ENCODE measurements at places on chromosomes 5 and 9.
A peak's percentile ranks its signal among the peaks of the same experiment; 100 is the strongest.

DNA sequence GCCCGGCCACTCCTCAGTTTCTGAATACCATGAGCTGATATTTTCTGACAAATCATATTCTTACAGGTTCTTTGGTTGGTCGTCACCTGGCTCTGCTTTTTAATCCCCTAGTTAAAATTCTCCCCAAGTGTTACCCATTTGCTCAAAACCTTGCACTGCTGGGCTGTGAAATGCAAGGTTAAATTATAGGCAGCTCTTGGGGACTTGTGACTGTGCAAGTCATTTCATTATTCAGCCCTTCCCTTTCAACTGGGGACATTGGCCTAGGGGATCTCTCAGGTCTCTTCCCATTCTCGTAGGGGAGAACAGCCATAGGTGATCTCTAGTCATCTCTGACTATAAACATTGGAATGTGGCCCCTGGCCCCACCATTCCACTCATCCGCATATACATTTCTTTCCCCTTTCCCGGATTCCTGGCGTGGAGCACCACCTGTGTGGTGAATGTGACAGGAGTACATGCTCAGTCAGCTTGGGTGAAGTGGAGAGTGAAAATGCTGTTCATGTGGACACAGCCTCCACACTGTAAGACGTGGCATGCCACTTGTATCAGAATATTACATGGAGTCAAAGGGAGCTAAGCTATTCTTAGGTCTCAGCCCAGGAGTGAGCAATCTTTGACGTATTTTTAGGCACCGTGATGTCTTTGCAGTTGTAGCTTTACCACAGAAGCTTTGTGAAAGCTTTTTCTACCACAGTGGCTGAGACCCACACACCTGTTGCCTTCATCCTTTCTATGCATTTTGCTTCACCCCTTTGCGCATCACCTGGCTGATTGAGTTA is 386.7 kb downstream of the KDM4C start:
- H3K27ac ChIP-seq: no peak overlapping the region
- peaks cover under 1% of the 10 kb centered on the region for H3K4me1 ChIP-seq
- H3K27me3 ChIP-seq: no peaks in the 10 kb centered on the region

DNA sequence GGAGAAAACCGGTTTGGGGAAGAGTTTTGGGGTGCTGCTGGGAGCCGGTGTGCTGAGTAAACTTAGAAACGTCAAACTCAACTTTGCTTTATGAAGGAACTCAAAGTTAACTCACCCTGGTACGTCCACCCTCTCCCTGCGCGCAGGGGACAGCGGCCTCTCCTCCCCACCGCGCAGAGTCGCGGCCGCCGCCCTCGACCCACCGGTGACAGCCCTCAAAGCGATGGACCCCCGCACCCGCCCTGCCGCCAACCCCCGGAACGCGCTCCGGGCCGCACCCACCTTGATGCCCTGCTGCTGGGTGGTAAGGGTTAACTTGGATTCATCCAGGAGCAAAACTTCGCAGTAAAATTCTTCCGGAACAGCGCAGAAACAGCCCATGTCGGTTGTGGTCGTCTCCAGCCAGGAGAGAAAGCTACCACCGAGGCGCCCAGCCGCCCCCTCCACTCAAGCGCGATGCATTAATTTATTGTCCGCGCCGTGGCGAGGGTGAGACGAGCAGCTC is 366 bp downstream of the EPB41L4A start:
- peak overlapping the region; percentile 74 for H3K27ac ChIP-seq
- H3K27me3 ChIP-seq: no peaks in the 10 kb centered on the region
- no peaks in the 10 kb centered on the region for H3K4me1 ChIP-seq
- DNase-seq: peak; percentile 25
- H3K36me3 ChIP-seq: no peaks in the 10 kb centered on the region

DNA sequence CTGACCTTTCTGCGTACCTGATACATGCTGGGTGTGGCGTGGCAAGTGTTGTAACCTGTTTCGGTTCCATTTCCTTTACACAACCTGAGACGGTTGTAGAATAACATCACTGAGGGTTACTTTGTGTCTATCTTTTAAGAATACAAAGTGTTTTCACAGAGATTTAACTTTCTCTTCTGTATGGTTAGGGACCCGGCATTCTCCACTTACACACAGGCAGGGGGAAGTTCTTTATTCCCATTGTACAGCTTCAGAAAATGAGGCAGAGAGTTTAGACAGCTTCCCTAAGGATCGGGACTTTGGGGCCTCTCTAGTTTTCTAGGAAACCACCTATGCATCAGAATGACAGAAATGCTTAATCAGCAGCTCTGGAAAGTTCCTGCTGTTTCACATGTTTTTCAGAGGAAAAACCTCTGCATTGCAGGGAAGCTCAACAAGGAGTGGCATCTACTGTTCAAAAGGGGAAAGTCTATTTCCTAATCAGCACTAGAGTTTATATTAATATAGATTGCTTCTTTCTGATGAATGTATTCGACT is 41.3 kb downstream of the CAST start:
- H3K27me3 ChIP-seq: no peaks in the 10 kb centered on the region
- peak; percentile 84 for DNase-seq
- H3K4me1 ChIP-seq: peaks cover 8% of the 10 kb centered on the region
- no peaks in the 10 kb centered on the region for H3K36me3 ChIP-seq

DNA sequence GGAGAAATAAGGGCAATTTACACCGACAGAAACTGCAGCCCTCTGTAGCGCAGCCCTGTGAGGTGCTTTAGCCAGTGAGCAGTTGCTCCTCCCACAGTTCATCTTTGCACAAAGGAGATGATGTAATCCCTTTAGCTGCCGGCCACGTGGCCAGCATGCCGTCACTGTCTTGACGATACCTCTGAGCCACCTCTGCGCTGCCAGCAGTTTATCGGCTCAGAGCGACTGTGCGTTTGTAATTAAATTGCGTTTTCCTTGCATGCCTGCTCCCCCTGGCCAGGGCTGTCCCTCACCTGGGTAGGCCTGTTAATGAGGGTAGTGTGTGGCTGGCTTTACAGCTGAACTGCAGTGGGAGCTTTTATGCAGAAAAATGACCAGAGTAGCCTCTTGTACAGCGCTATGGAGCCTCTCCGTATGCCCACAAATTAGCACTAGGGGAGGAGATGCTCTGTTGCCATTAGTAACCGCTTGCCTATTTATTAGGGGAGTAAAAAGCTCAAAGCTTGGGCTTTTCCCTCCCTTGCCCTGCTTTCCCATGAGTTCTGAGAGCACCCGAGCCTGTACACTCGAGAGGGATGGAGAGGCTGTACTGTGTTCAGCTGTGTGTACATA is 107.0 kb downstream of the TRIO start:
- peaks cover 10% of the 10 kb centered on the region for H3K4me1 ChIP-seq
- peak; percentile 51 for DNase-seq
- no peaks in the 10 kb centered on the region for H3K27me3 ChIP-seq
- no peak overlapping the region for H3K27ac ChIP-seq

- H3K27ac ChIP-seq: no peak overlapping the region
- H3K4me1 ChIP-seq: no peaks in the 10 kb centered on the region
- no peaks in the 10 kb centered on the region for H3K27me3 ChIP-seq
- H3K4me3 ChIP-seq: no peak overlapping the region
- DNase-seq: no peak
- H3K36me3 ChIP-seq: no peaks in the 10 kb centered on the region
Observed at GRCh38 chr5:156498226-156498980, 171.4 kb downstream of the SGCD start.

- no peak overlapping the region for H3K4me3 ChIP-seq
- no peaks in the 10 kb centered on the region for H3K4me1 ChIP-seq
- no peak overlapping the region for H3K27ac ChIP-seq
- no peaks in the 10 kb centered on the region for H3K36me3 ChIP-seq
Observed at GRCh38 chr9:36798350-36799065, 225.8 kb downstream of the MELK start.

GRCh38 chr9:93061791-93062763 is 3.6 kb downstream of the SUSD3 start:
- no peak overlapping the region for H3K4me3 ChIP-seq
- H3K4me1 ChIP-seq: peaks cover 6% of the 10 kb centered on the region
- H3K27ac ChIP-seq: no peak overlapping the region
- no peaks in the 10 kb centered on the region for H3K27me3 ChIP-seq
- H3K36me3 ChIP-seq: no peaks in the 10 kb centered on the region
- DNase-seq: peak; percentile 44

DNA sequence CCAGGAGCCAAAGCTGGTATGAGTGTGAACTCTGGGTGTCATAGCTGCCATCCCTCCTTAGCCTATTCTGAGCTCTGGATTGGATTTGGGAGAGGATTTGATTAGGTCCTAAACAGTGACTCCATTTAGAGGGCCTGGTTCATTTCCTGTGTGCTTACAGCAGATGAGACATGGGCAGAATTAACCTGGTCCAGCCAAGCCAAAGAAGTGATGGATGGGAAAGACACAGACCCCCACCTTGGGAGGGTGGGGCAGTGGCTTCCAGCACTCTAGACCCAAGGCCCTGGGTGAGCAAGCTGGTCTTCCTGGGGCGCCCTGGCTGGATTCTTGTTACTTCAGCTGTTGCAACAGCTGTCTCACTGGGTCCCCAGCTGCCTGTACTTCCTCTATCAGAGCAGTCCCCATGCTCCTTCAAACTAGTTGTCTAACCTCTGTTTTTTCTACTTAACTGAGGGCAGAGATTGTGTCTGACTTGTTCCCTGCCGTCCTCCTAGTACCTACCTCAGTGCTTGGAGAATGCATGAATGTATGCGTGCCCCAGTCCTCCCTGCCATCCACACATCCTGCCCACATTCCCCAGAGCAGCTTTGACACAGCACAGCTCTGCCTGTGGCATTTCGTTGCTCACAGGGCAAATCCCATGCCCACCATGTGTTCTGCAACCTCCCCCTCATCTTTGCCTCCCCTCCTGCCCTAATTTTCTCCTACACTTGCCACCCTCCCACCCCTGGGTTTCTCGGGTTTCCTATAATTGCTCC is 115.9 kb downstream of the RGS3 start:
- H3K27me3 ChIP-seq: no peaks in the 10 kb centered on the region
- no peak for DNase-seq
- H3K27ac ChIP-seq: peak overlapping the region; percentile 79
- peaks cover 32% of the 10 kb centered on the region for H3K4me1 ChIP-seq
- H3K4me3 ChIP-seq: no peak overlapping the region
- no peaks in the 10 kb centered on the region for H3K36me3 ChIP-seq

- DNase-seq: no peak
- H3K27ac ChIP-seq: no peak overlapping the region
- no peaks in the 10 kb centered on the region for H3K36me3 ChIP-seq
- H3K4me1 ChIP-seq: no peaks in the 10 kb centered on the region
Observed at GRCh38 chr9:77512876-77513275, 135.2 kb downstream of the GNA14 start.

DNA sequence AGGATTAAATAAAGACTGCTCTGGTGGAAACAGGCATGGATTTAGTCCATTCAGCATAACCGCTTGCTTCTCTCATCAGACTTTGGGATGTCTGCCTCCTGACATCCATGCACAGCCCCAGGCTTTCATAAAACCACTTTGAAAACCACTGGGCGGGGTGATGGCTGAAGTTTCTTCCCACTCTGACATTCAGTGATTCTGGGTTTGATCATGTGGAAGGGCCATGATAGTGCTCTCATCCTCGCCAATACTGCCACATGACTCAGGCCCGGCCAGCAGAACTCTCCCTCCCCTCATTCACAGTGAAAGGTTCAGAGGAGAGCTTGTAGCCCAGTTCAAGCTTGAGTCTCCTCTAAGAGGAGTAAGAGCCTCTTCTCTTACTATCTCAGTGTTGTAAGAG is 29.6 kb upstream of the GLRA1 start:
- H3K36me3 ChIP-seq: no peaks in the 10 kb centered on the region
- H3K4me1 ChIP-seq: no peaks in the 10 kb centered on the region
- no peak overlapping the region for H3K4me3 ChIP-seq
- no peaks in the 10 kb centered on the region for H3K27me3 ChIP-seq
- H3K27ac ChIP-seq: no peak overlapping the region

DNA sequence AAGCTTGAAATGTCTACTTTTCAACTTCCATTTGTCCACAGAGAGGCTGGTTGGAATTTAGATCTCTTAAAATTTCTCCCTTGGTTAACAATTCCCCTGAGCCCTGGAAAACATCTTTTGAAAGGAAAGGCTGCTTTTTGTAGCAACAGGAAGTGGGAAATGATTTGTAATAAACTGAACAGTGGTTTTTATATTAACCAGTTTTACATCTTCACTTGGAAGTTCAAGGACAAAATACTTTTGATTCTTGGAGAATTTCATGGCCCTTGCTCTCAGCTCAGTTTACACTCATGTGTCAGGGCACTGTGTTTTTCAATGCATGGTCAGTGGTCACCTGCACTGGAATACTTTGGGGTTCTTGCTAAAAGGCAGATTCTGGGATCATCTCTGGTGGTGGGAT is 9.9 kb downstream of the MLANA start:
- no peaks in the 10 kb centered on the region for H3K4me1 ChIP-seq
- no peak overlapping the region for H3K4me3 ChIP-seq
- no peak overlapping the region for H3K27ac ChIP-seq
- no peak for DNase-seq
- H3K36me3 ChIP-seq: no peaks in the 10 kb centered on the region

Measured in colonic mucosa (tissue), 4 donors.